Small intestine (tissue), 16 donors: ENCODE measurements at places on chromosomes 2 and 18. TPM values are rescaled to one million over a fixed set of nuclear protein-coding genes. Genes with fewer than 3 reads are reported as not detected.

The GKN1 gene
- not detected for polyA plus RNA-seq

GRCh38 chr2:121804340-121804739 is 48.9 kb downstream of the TSN start:
- H3K4me1 ChIP-seq, result no peaks in the 10 kb centered on the region
- H3K27ac ChIP-seq, result no peak overlapping the region
- H3K27me3 ChIP-seq, result no peaks in the 10 kb centered on the region
- no peak overlapping the region for H3K4me3 ChIP-seq
- no peaks in the 10 kb centered on the region for H3K36me3 ChIP-seq
- no peak for DNase-seq

The RBKS gene
- 19.8 TPM for polyA plus RNA-seq

DNA sequence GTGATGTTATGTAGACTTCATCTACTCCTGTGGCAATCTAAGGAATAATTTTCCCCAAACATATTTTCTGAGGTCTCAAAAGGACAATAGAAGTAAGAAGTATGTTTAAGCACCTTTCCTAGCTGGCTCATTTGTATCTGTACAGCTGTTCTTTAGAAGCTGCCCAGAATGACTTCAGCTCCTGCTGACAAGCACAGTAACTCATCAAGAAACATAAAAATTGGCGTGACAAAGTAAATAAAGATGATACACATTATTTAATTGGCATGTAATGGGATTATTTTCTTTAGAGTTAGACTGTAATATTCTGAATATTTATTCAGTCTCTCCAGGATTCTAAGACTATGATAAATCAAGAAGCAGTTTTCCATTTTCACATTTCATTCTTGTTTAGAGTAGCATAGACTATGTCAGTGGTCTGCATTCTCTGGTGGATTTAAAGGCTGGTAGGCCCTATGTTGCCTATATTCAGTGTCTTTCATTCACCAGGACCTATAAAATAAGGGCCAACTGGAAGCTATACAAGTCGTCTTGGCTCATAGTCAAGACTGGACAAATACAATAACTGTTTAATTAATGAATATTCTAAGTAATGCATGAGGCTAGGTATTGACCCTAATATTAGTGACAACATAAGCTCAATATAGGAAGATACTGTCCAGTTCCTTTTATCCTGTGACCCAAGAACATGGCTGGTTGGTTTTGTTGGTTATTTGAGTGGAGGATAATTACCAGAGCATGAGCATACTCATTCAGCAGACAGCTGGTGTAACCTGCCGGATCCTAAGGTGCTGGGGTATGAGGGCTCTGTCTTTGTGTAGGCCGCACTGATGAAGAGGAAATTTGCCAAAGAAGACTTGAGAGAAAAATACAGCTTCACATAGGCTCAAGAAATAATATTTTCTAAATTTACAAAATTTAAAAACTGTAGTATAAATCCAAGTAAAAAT is 107.0 kb downstream of the PDE1A start:
- H3K27ac ChIP-seq, result no peak overlapping the region
- no peak overlapping the region for H3K4me3 ChIP-seq
- H3K27me3 ChIP-seq, result no peaks in the 10 kb centered on the region
- H3K36me3 ChIP-seq, result no peaks in the 10 kb centered on the region

- no peak for DNase-seq
- H3K4me1 ChIP-seq, result no peaks in the 10 kb centered on the region
- H3K27ac ChIP-seq, result no peak overlapping the region
- no peaks in the 10 kb centered on the region for H3K36me3 ChIP-seq
- H3K27me3 ChIP-seq, result no peaks in the 10 kb centered on the region
- H3K4me3 ChIP-seq, result no peak overlapping the region
Measured at GRCh38 chr2:221767106-221768012, 195.3 kb upstream of the EPHA4 start.

The ST8SIA5 gene
- polyA plus RNA-seq, result 0.12 TPM
